ENCODE measurements at places on chromosomes 7 and 10.
A peak's percentile ranks its signal among the peaks of the same experiment; 100 is the strongest.

GRCh38 chr10:68271196-68271882 is 39.4 kb upstream of the ATOH7 start:
- DNase-seq = peak; percentile 6

DNA sequence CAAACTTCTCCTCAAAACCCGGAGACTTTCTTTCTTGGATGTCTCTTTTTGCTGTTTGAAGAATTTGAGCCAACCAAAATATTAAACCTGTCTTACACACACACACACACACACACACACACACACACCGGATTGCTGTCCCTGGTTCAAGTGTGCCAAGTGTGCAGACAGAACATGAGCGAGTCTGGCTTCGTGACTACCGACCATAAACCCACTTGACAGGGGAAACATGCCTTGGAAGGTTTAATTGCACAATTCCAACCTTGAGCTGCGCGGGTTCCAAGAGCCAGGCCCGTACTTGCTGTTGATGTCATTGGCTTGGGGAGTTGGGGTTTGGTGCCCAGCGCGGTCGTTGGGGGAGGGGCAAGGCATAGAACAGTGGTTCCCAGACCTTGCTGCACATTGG is 1.7 kb downstream of the EGFR start:
- DNase-seq = no peak

- no peak for DNase-seq
Measured at GRCh38 chr7:47295606-47296005, 286.3 kb downstream of the TNS3 start.

GRCh38 chr10:71893920-71894319 is 42.9 kb upstream of the PSAP start:
- no peak for DNase-seq

- no peak for DNase-seq
Measured at GRCh38 chr10:34273340-34273739, 541.8 kb downstream of the PARD3 start.

DNA sequence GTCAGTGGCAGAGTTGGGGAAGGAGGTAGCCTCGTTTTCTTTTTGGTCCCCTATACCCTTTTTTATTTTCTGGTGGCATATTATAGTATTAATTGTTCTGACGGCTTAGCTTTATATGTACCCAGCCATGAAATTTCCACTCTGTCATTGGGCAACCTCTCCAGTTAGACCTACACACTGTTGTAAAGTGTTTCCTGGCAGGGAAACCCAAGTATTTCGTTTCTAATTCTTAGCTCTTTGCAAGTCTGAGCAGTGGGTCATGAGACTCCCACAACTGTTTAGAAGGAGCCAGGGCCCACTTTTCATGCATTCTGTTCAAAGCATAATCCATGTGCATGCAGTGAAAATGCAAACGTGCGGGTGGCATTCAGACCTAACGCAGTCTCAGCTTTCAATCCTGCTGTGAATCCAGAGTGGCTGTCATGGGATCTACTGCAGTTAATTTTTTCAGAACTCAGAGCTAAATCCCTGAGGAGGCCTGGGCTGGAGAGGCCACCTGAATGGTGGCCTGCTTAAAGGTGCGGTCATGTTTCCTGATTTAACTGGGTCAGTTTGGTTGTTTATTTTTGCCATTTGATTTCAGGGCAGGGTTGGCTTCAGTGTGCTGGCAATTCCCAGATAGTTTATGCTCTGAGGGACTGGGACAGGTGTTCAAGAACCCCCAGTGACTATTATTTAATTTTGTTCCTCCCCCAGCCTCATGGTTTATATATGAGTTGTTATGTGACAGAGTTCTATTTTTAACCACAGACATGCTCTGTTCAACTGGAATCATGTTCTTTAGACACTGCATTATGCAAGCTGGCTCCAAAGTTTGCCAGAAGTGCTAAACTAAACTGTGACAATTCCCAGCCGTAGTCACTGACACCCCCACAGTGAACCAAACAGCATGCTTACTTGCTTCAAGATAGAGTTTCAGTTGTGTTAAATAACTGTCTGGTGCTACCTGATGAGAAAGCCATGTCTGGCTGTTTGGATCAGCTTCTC is 27.4 kb upstream of the SYPL1 start:
- peak; percentile 17 for DNase-seq

- no peak for DNase-seq
Measured at GRCh38 chr7:76369018-76369417, 10.2 kb upstream of the YWHAG start.

- no peak for DNase-seq
Measured at GRCh38 chr10:24448351-24448999, 239.5 kb downstream of the KIAA1217 start.

- DNase-seq = peak; percentile 69
Measured at GRCh38 chr7:115087437-115087836, 165.5 kb downstream of the MDFIC start.

GRCh38 chr7:58086871-58087535 is 637.0 kb downstream of the ZNF716 start:
- DNase-seq = no peak

- no peak for DNase-seq
Measured at GRCh38 chr10:88886557-88886956, 6.5 kb downstream of the STAMBPL1 start.

- peak; percentile 41 for DNase-seq
Measured at GRCh38 chr7:26199301-26200037, 1.1 kb downstream of the HNRNPA2B1 start.

- DNase-seq = no peak
Measured at GRCh38 chr10:110461530-110461929, 36.2 kb upstream of the DUSP5 start.

GRCh38 chr7:73606801-73607691 is 17.3 kb downstream of the MLXIPL start:
- peak; percentile 75 for DNase-seq

- no peak for DNase-seq
Measured at GRCh38 chr10:130421909-130422308, 285.7 kb downstream of the GLRX3 start.
